Calu3 (cell line): ENCODE measurements at places on chromosomes 11 and 22. TPM values are rescaled to one million over a fixed set of nuclear protein-coding genes. Genes with fewer than 3 reads are reported as not detected.

Gene OR6A2
- total RNA-seq = 0.09 TPM in 1 of 2 replicates, not detected in the other

Gene GNAZ
- total RNA-seq = 6.0 and 7.3 TPM in 2 replicates

Gene LYVE1
- total RNA-seq = not detected in 2 replicates

Gene CNIH2
- total RNA-seq = 2.9 and 3.5 TPM in 2 replicates

Gene TMEM45B
- 16.1 and 17.7 TPM in 2 replicates for total RNA-seq

Gene CASP4
- 53.1 and 67.7 TPM in 2 replicates for total RNA-seq

Gene JAM3
- total RNA-seq = 0.22 TPM in 1 of 2 replicates, not detected in the other

Gene TMPRSS4
- total RNA-seq = 99.9 and 132 TPM in 2 replicates

Gene OR52I2
- total RNA-seq = not detected in 2 replicates

Gene TCN1
- total RNA-seq = 335 and 428 TPM in 2 replicates

Gene TSGA10IP
- total RNA-seq = not detected in 2 replicates

Gene BUD13
- total RNA-seq = 10.4 and 10.9 TPM in 2 replicates

Gene TRPM5
- not detected in 2 replicates for total RNA-seq

Gene JAML
- total RNA-seq = 0.07 TPM in 1 of 2 replicates, not detected in the other

Gene SYNGR1
- total RNA-seq = 12.3 and 16.8 TPM in 2 replicates

Gene IGF2
- 0.37 and 0.45 TPM in 2 replicates for total RNA-seq

Gene API5
- 114 and 117 TPM in 2 replicates for total RNA-seq

Gene FXYD2
- total RNA-seq = 7.9 and 9.0 TPM in 2 replicates

Gene LIMK2
- 59.9 and 60.7 TPM in 2 replicates for total RNA-seq

Gene TBX1
- total RNA-seq = not detected in 2 replicates

Gene CWC15
- total RNA-seq = 38.8 and 48.6 TPM in 2 replicates

Gene SGSM1
- total RNA-seq = 0.07 and 0.20 TPM in 2 replicates

Gene HTR3A
- 0.42 TPM in 1 of 2 replicates, not detected in the other for total RNA-seq

Gene KRTAP5-10
- total RNA-seq = not detected in 2 replicates

Gene SLC22A12
- not detected in 2 replicates for total RNA-seq

Gene ZNF70
- total RNA-seq = 6.5 and 6.6 TPM in 2 replicates

Gene MS4A2
- total RNA-seq = not detected in 2 replicates

Gene KCNJ11
- 2.4 and 2.9 TPM in 2 replicates for total RNA-seq

Gene DYNC2H1
- total RNA-seq = 3.4 and 4.9 TPM in 2 replicates

Gene OR10A2
- not detected in 2 replicates for total RNA-seq

Gene OR52H1
- total RNA-seq = not detected in 2 replicates

Gene CLCF1
- total RNA-seq = 7.1 and 7.5 TPM in 2 replicates

Gene DRAP1
- total RNA-seq = 106 and 114 TPM in 2 replicates

Gene SLC37A2
- 2.5 and 4.3 TPM in 2 replicates for total RNA-seq

Gene APOBEC3H
- not detected in 2 replicates for total RNA-seq

Gene GPHA2
- not detected in 2 replicates for total RNA-seq

Gene MOV10L1
- not detected in 2 replicates for total RNA-seq

Gene ACAD8
- 21.0 and 21.1 TPM in 2 replicates for total RNA-seq

Gene FGF19
- total RNA-seq = 0.73 and 1.4 TPM in 2 replicates

Gene HBD
- total RNA-seq = not detected in 2 replicates

Gene TUBA8
- total RNA-seq = 2.4 and 2.6 TPM in 2 replicates

Gene OR2AG2
- total RNA-seq = not detected in 2 replicates

Gene MISFA
- 5.5 and 7.3 TPM in 2 replicates for total RNA-seq

Gene SLCO2B1
- 0.27 and 0.31 TPM in 2 replicates for total RNA-seq

Gene SMIM38
- 0.33 TPM in 1 of 2 replicates, not detected in the other for total RNA-seq

Gene OSBP2
- 5.2 and 7.9 TPM in 2 replicates for total RNA-seq

Gene KBTBD3
- 5.0 and 7.1 TPM in 2 replicates for total RNA-seq

Gene TBX10
- not detected in 2 replicates for total RNA-seq

Gene FXYD6
- total RNA-seq = 0.61 and 0.78 TPM in 2 replicates

Gene NEFH
- not detected in 2 replicates for total RNA-seq

Gene PANX3
- total RNA-seq = not detected in 2 replicates

Gene PIK3IP1
- 6.2 and 7.5 TPM in 2 replicates for total RNA-seq

Gene CHCHD10
- 155 and 181 TPM in 2 replicates for total RNA-seq
